ENCODE measurements at places on chromosomes 1 and 21.

GRCh38 chr1:1827089-1827848 lies 49.0 kb upstream of the NADK start:
- DNase-seq = no peak

GRCh38 chr1:116389013-116389412 lies 16.0 kb downstream of the ATP1A1 start:
- DNase-seq = no peak

- no peak for DNase-seq
Measured at GRCh38 chr1:241081473-241081872, 275.5 kb downstream of the RGS7 start.

DNA sequence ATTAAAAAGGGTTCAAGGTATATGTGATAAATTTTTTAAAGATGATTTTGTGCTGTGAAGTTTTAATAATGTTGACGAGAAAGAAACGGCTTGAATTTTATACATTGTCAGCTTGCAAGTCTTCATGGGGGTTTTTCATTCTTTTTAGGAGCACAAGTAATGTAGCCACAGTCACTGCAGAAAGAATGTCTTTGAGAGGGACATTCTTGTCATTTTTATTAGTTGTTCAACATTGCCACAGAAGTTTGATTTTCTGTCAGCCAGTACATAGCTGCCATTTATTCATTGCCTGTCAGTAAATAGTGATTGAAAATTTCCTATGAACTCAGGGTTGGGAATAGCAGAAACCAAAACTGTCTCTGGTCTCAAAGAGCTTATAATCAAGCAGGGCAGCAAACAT lies 156.3 kb downstream of the DHRS3 start:
- no peak for DNase-seq

- no peak for DNase-seq
Measured at GRCh38 chr1:89808441-89809117, 12.3 kb upstream of the LRRC8D start.
